ENCODE measurements at places on chromosomes 2 and 18.

- DNase-seq: no peak
Measured at GRCh38 chr2:61520261-61520660, 17.9 kb downstream of the XPO1 start.

DNA sequence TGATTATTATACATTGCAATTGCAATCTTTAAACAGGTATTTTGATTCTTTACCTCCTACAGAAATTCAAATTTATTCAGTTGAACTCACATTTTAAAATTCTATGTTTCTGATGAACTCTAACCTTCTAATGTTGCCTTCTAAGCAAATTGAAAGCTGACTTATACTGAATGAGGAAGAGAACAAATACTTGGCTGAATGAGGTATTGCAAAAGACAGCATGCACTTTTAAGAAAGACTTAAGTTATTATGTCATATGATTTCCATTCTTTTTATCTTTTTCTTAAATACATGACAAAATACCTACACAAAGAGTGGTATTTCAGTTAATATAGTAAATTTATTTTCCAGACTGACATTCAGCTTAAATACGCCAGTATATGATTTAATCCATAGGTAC lies 64.7 kb downstream of the FAM228A start:
- DNase-seq: no peak

- DNase-seq: no peak
Measured at GRCh38 chr18:63559567-63560491, 17.7 kb downstream of the SERPINB12 start.

GRCh38 chr2:173741759-173742158 lies 223.4 kb downstream of the SP3 start:
- no peak for DNase-seq

DNA sequence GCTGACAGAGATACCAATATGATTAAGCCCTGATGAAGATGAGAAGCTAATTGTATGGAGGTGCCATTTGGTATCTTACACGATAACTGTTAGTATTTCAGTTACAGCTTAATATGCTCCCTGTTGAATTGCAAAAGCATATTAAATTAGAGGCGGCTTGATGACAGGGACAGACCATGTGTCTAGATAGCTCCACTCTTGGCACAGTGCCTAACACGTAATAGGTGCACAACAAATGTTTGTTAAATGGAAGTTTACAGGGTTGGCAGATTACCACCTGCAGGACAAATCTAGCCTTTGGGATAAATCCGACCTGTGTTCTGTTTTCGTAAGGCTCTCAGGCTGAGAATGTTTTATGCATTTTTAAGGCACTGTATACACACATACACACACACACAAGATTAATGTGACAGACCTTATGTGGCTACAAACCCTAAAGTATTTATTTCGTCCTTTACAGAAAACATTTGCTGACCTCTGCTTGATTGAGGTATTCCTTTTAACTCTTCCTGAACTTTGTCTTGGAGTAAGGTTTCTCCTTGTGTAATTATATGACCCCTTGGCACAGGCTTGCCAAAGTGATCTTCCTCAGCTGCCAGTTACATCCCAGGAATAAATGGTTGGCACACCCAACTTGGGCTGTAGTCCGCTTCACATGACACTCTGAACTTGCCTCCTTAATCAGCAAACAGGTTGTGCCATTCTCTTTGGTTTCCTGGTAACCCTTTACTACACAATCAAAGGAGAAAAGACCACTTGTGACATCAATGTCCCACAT lies 348.9 kb downstream of the HRH4 start:
- no peak for DNase-seq

DNA sequence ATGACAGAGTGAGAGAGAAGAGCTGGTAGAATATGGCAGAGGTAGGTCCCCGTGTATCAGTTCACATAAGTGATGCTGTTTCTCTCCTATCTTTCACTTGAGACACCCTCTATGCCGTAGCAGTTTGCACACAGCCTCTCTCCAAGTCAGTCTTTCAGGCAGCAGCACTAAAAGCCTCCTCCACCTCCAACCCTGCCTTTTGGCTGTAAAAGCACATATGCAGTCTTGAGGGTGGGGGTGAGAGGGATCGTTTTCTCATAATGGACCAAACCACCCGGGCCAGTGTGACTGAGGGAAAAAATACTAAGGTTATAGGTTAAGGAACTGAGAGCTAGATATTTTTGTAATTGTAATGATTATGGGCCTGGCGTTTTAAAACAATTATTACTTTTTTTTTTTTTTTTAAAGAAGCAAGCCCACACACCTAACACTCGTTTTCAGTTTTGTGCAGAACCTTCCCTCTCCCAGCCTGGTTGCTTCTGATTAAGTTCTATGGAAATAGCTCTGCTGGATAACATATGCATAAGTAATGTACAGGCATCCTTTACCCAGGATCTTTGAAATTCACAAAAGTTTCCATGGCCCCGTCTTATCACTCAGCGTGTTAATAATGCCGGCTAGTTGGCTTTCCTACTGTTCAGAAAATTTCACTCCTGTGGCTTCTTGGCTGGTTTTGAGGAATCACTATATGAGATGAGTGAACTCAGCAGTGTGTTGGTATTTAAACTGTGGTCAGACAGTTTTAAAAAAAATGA lies 112.2 kb upstream of the MEIS1 start:
- DNase-seq: no peak

DNA sequence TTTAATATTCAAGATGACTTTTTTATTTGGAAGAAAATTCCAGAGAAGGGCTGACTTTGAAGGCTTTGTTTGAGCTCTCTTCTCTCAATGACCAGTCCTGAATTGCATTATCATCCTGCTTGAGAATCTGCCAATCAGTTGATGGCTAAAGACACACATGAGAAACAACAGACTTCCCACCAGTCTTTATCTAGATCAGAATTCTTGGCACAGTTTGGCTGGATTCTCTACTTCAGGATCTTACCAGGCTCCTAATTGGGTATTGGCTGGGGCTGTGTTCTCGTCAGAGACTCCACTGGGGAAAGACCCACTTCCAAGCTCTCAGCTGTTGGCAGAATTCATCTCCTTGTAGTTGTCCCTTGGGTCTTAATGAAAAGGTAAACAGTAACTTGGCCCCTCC lies 86.0 kb downstream of the WDSUB1 start:
- no peak for DNase-seq

- DNase-seq: no peak
Measured at GRCh38 chr2:171541202-171541887, 19.1 kb downstream of the CYBRD1 start.

- DNase-seq: no peak
Measured at GRCh38 chr18:37393945-37394609, 171.5 kb downstream of the CELF4 start.

DNA sequence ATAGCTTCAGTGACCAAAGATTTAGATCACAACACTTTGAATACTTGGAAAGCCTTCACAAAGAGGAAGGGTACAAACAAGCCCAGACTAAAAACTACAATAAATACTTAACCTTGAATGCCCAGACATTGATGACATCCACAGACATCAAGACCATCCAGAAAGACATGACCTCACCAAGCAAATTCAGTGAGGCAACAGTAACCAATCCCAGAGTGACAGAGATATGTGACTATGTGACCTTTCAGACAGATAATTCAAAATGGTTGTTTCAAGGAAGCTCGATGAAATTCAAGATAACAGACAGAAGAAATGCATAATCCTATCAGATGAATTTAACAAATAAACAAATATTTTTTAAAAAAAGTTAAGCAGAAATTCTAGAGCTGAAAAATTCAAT lies 19.9 kb upstream of the EVA1A start:
- DNase-seq: no peak

GRCh38 chr18:51110073-51110797 lies 80.2 kb downstream of the SMAD4 start:
- peak; percentile 50 for DNase-seq

DNA sequence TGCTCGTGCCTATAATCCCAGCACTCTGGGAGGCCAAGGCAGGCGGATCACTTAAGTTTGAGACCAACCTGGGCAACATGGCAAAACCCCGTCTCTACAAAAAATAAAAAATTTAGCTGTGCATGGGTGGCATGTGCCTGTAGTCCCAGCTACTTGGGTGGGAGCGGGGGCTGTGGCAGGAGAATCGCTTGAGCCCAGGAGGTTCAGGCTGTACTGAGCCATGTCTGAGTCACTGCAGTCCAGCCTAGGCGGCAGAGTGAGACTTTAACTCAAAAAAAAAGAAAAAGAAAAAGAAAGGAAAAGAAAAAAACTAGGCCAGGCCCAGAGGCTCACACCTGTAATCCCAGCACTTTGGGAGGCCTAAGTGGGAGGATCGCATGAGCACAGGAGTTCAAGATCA lies 30.8 kb downstream of the TWSG1 start:
- DNase-seq: no peak

DNA sequence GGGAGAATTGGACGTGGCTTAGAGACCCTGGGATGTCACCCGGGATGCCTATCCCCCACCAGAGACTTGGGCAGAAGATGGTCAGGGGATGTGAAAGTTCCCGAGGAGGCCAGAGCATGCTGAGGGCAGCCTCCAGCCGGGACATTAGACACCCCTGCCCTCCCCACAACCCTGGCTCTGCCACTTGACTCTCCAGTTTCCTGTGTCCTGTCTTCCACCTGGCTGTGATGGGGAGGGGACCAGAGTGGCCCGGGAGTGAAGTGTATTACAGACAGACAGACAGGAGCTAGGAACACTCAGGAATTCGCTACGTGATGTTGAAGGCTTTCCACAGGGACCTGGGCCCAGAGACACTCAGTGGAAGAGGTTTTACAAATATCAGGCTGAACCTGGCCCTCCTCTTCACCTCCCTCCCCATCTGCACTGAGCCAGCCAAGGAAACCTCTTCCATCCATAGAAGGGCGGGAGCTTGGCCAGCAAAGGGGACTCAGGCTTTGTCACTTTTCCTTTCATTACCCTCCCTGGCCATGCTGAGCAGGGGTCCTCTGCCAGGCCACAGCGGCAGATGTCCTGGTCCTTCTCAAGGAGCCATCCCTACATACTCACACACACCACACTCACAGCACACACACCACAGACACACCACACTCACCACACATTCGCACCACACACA lies 60.7 kb downstream of the SDC1 start:
- no peak for DNase-seq

GRCh38 chr2:224731665-224732064 lies 15.5 kb upstream of the CCDC195 start:
- DNase-seq: no peak

GRCh38 chr2:177262092-177262491 lies 2.4 kb downstream of the NFE2L2 start:
- DNase-seq: no peak

- peak; percentile 62 for DNase-seq
Measured at GRCh38 chr2:43269074-43269572, 42.7 kb upstream of the ZFP36L2 start.

GRCh38 chr18:8844721-8845148 lies 139.4 kb downstream of the MTCL1 start:
- no peak for DNase-seq

DNA sequence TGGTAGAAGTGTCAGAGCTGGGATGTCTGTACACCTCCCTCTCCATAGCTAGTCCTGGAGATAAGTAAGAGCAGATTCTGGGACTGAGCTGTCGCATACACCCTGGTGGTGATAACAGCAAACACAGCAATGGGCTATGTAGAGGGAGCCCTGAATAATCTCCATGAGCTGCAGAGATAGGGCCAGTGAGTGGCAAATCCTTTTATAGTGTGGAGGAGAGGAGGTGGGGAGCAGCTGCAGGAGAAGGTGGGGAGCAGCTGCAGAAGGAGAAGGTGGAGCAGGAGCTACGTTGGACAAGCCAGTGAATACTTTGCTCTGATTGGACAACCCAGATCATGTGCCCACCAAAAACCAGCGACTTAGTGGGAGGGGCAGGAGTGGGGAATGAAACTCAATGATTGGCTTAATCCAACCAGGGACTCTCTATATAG lies 85.5 kb downstream of the TMEM247 start:
- no peak for DNase-seq

DNA sequence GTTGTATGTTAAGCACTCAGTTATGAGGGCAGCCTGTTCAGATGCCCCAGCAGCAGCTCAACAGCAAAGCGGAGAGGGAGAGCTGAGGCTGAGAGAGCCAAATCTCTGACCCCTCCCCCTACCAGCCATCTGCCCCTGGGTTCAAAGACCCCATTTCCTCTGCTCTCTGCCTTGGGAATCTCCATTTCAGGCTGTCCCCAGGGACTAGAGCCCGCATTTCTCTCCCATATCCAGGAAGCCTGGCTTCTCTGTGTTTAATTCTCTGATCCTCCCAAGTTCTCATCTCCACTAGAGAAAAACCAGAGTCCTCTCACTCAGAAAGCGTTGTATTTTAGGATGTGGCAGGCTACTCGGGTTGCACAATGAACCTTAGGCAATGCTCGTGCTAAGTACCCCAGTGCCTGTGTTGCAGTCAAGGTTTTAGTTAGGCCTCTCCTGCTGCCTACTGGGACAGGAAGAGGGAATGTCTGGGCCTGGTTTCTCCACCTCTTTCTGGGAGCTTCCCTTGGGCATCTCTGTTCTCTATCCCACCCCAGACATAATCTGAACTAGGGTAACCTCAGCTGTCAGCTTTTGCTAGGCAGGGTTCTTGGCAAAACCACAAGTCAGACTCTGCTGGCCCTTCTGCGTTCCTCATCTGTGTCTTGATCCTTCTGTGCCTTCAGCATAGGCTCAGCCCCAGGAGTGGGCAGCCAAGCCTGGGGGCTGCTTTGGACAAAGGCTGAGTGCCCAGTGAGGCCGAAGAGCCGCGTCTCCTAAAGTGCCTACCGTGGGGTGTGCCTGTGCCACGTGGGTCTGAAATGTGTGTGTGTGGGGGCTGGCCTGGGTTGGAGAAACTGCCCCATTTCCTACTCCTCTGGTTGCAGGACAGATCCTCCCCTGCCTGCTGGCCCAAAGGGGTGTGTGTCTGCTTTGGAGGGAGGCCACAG lies 96.8 kb downstream of the STPG4 start:
- no peak for DNase-seq

DNA sequence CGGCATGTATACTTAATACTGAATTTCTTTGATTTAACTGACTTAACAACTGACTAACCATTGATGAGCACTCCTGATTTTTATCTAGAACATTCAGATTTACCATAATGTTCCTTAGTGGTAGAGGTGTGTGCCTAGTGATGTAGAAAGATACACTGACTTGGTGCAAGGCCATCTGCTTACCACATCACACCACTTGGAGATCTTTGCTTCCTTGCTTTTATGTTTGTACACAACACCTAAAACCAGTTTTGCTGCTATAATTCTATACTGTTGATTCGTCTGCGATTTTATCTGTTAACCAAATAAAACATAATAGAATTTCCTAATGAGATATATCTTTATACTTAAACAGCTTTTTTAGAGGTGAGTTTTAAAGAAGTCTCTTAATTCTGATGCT lies 3.9 kb upstream of the FARP2 start:
- no peak for DNase-seq

- DNase-seq: no peak
Measured at GRCh38 chr2:217729421-217730053, 273.3 kb downstream of the TNS1 start.

DNA sequence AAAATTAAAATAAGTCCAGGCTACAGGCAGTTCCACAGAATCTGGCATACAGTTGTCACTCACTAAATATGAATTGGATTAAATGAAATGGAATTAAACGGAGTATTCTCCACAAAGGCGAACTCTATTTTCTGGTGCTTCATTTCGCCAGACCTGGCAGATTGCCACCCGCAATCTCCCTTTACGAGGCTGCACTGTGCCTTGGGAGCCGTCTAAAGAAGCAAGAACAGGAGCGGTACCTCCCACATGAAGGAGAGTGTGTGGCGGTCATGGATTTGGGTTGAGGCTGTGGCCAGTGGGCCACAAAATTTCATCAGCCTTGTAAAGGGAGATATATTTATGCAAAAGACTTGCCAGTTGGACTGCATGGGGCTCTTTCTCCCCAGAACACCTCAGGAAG lies 151.0 kb downstream of the OSR1 start:
- no peak for DNase-seq

GRCh38 chr2:176873403-176873802 lies 339.2 kb upstream of the HNRNPA3 start:
- DNase-seq: no peak
